ENCODE measurements at places on chromosomes 12 and 14.

- no peak for DNase-seq
Observed at GRCh38 chr12:57755454-57756372, 810 bp downstream of the MARCHF9 start.

DNA sequence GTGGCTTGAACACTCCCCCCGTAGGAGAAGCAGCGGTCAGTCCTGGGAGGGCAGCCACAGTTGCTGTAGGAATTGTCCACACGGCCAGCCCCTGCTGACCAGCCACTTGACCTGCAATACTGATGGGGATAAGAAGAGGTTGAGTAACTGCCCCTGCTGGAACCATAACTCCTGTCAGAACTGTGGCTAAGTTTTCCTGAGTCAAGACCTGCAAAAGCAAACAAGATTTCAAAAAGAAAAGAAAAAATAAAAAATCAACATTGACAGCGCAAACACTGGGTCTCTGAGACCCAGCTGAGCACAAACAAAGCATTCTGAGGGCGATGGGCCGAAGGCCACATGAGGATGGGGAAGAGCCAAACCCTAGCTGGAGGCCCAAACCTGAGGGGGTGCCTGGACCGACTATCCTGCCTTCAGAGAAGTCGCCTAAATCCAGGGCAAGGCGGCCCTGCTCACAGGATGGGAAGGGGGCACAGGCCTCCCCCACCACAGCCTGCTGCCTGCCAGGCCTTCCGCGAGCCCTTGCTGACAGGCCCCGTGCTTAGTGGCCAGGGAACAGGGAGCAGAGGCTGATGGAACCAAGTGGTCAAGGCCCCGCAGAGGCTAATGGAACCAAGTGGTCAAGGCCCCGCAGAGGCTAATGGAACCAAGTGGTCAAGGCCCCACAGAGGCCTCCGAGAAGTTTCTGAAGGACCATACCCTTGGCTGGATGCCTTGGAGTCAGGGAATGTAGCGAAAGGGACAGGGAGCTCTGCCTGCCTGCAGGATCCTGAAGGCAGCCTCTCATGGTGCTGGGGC lies 19.1 kb downstream of the POU6F1 start:
- no peak for DNase-seq

- DNase-seq: no peak
Observed at GRCh38 chr12:91053951-91054715, 3.7 kb downstream of the KERA start.

- no peak for DNase-seq
Observed at GRCh38 chr14:26996246-26996645, 398.4 kb upstream of the NOVA1 start.

GRCh38 chr12:56487448-56488040 lies 417 bp downstream of the GLS2 start:
- no peak for DNase-seq

DNA sequence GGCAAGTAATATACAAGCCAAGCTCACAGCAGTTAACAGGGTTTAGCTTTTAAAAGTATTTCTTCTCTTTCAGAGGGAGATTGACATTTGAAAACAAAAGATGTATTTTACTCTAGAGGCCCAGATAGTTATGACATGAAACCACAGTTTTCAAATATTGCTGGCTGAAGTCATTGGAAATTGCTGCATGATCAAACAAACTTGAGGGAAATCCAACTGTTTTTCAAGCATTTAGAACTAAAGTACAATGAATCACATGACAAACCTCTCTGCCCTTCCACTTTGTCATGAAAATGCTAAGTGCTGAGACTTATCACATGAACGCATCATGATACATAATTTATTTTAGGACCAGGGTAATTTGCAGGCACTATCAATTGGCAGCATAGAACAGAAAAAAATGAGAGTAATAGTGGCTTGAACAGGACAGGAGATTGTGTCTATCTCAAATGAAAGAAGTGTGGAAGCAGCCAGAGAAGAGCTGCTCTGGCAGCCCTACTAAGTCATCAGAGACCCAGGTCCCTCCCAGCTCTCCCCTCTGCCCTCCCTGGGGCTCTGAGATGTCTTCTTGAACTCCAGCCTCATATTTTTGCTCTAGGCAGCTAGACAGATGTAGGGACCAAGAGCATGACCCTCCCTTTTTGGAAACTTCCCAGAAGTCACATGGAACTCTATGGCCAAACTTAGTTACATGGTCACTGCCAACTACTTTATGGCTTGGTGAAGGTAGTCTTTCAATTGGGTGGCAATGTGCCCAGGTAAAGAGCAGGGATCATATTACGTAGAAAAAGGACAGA lies 90.1 kb upstream of the PELI2 start:
- DNase-seq: no peak

- peak; percentile 15 for DNase-seq
Observed at GRCh38 chr12:54337854-54338650, 13.1 kb downstream of the COPZ1 start.

GRCh38 chr12:3202096-3202495 lies 124.9 kb downstream of the TSPAN9 start:
- DNase-seq: no peak
